ENCODE measurements at places on chromosomes 2 and 18.

- no peak for DNase-seq
Observed at GRCh38 chr2:31248139-31248538, 14.2 kb downstream of the EHD3 start.

- no peak for DNase-seq
Observed at GRCh38 chr18:56298935-56299334, 339.5 kb downstream of the TXNL1 start.

- DNase-seq, result no peak
Observed at GRCh38 chr2:137287913-137288639, 522.7 kb downstream of the THSD7B start.

GRCh38 chr2:113178069-113178746 is 4.4 kb downstream of the PSD4 start:
- DNase-seq, result no peak

GRCh38 chr2:164514491-164514890 is 106.8 kb downstream of the GRB14 start:
- DNase-seq, result no peak

DNA sequence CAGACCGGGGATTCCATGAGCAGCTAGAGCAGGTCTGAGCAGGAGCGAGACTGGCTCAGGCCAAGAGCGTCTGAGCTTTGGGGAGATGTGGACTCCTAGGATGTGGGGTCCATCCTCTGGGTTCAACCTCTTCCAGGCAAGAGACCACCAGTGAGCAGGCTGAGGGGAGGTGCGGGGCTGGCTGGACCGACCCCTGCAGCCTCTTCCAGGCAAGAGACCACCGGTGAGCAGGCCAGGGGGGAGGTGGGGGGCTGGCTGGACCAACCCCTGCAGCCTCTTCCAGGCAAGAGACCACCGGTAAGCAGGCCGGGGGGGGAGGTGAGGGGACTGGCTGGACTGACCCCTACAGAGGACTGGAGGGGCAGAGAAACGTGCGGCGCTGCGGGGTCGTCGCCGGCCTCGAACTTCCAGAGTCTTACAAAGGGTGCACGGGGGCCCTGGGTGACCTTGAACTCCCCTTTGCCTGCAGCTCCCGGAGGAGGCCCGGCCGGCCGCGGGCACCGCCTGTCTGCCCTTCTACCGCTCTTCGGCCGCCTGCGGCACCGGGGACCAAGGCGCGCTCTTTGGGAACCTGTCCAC is 63.4 kb downstream of the TPO start:
- no peak for DNase-seq

- no peak for DNase-seq
Observed at GRCh38 chr2:241049739-241050623, 51.6 kb downstream of the SNED1 start.

- DNase-seq, result no peak
Observed at GRCh38 chr18:59717291-59717690, 20.1 kb upstream of the CCBE1 start.

DNA sequence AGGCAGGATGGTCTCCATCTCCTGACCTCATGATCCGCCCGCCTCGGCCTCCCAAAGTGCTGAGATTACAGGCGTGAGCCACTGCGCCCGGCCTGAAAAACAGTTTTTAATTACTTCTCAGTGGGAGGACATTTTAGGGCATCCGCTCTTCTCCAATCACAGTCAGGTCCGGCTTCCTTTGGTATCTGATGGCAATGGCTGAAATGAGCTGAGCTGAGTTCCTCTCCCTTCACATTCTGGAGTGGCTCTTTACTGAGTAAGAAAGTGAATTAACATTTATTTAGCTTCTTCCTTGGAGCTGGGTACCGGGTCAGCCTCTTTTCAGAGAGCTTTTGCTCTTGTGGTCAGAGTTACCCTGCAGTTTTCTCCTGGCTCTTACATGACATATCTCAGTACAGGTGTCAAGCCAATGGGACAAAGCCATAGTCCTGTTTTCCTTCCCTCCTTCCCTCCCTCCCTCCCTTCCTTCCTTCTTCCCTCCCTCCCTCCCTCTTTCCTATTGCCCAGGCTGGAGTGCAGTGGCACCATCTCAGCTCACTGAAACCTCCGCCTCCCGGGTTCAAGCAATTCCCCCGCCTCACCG is 1.1 kb upstream of the TTC27 start:
- DNase-seq, result no peak
